Upper lobe of right lung (tissue), 1 donor: ENCODE measurements at places on chromosomes 6 and 20.

- no peak for DNase-seq
Measured at GRCh38 chr20:14312001-14312400, 25.4 kb downstream of the FLRT3 start.

GRCh38 chr20:58945965-58946631 lies 35.0 kb upstream of the NELFCD start:
- DNase-seq, result no peak

- DNase-seq, result no peak
Measured at GRCh38 chr6:100366419-100366818, 98.3 kb downstream of the SIM1 start.

- no peak for DNase-seq
Measured at GRCh38 chr6:110332281-110332680, 25.9 kb downstream of the METTL24 start.

DNA sequence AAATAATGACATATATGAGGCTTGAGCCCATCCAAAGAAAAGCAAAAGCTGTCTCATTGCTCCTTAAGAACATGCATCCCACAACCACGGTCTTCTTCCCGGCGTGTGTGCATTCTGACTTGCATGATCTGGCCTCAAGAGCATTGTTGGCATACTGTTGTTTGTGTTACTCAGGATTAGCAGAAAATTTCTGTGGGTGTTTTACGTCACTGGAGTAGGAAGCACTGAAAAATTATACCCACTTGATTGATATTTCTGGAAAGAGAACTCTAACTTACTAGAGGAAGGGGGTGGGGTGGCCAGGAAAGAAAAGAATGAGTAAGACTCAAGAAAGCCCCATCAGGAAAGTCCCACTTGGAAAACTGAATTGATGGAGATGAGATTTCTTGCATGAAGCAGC lies 326.2 kb upstream of the PRDM1 start:
- no peak for DNase-seq

GRCh38 chr6:89853068-89853467 lies 23.4 kb downstream of the CASP8AP2 start:
- DNase-seq, result no peak

GRCh38 chr6:6865611-6866010 lies 242.2 kb upstream of the RREB1 start:
- no peak for DNase-seq

DNA sequence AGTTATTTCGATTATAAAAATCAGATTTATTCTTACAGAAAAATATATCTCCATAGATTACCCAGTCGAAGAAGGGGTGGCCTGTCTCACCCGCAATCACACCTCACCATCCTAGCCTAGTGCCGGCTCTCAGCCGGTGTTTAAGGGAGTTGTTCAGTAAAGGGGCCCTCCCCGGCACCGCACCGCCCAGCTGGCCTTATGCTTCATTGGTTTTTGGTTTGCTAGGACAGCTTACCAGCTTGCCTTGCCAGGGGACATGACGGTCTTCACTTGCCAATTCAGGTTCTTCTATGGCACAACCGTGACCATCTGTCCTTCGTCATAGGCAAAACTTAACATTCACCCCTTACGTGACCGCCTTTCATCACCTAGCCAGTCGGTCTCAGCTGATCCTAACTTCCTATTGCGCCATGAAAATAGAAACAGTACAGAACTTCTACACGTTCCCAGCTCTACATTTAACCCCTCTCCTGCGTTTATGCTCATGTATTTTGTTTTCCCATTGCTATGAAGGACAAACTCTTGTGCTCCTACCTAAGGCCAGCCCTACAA lies 44.7 kb upstream of the SLC22A16 start:
- no peak for DNase-seq

DNA sequence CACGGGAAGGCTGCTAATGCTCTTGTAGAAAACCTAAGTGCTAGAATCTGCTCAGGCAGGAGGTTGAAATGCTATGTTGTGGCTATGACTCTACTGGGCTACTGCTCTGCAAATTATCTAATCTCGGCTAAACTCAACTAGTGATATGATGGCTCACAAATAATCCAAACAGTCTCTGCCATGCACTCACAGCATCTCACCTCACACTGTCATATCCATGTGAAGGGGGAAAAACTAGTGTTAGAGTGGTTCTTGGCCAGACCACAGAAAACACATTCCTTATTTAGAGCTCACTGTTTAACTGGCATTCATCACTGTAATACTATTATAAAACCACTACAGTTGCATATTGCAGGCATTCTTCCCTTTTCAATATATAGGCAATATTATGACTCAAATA lies 81.8 kb upstream of the DST start:
- DNase-seq, result no peak
